Right renal pelvis (tissue), 4 donors: ENCODE measurements at places on chromosomes 4 and X. TPM values are rescaled to one million over a fixed set of nuclear protein-coding genes. Genes with fewer than 3 reads are reported as not detected.
A peak's percentile ranks its signal among the peaks of the same experiment; 100 is the strongest.

DNA sequence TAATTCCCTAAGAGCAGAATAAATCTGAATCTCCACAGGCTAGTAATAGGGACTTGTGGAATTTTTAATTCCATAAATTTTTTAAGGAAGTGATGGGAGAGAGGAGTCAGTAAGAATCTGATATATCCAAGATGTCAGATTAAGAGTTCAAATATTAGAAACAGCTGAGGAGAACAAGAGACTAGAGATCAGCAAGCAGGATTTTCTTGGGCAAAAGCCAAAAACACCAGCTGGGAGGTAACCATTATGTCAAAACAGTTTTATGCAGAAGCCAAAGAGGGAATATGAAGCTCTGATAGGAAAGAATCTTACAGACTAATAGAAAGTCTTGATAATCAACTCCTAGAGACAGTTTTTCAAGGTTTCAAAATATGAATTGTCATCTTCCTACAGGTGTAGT is 72.2 kb upstream of the RBPJ start:
- DNase-seq: peak; percentile 50

DNA sequence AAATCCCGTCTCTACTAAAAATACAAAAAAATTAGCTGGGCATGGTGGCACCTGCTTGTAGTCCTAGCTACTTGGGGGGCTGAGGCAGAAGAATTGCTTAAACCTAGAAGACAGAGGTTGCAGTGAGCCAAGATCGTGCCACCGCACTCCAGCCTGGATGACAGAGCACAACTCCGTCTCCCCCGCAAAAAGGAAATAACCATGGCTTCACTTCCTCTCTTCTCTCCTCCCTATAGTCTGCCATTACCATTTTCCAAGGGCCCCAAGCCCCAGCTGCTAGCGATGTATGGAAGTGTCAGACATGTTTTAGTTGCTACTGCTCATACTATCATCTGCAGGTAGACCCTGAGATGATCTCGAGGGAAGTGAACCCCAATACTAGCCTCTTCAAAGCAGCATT is 177.3 kb upstream of the FAM9B start:
- no peak for DNase-seq

DNA sequence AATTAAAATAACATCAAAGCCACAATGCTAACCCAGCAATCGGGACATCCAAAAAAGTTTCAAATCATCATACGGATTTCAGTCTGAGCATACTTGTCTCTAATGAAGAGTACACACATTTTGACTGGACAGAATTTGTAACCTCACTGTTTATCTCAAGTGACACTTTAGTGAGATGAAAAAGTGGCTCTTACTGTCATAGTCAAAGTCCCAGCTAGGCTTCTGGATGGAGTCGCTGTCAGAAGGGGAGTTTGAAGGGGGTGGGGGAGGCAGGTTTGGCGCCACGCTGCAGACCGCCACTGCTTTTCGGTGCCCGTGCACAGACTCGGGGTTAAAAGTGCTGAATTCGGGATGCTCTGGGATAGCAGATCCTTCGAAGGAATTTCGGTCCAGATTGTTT is 41.0 kb upstream of the MTNR1A start:
- DNase-seq: no peak

DNA sequence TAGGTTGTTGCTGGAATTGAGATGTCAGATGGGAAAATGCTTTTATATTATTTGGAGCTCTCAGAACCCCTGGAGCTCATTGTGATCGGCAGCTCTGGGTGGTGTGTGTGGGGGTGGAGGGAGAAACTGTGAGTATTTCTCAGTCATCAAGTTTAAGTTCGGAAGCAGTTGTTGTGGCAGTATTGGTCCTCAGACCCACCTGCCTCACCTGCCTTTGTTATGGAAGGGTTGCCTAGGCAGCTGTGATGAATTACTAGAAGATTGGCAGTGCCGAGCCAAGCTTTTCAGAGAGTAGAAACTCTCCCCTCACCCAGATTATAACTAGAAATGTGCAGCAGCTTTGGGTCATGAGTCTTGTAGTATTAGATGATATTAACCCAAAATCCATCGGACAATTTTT is 9.5 kb downstream of the IGSF1 start:
- DNase-seq: no peak

DNA sequence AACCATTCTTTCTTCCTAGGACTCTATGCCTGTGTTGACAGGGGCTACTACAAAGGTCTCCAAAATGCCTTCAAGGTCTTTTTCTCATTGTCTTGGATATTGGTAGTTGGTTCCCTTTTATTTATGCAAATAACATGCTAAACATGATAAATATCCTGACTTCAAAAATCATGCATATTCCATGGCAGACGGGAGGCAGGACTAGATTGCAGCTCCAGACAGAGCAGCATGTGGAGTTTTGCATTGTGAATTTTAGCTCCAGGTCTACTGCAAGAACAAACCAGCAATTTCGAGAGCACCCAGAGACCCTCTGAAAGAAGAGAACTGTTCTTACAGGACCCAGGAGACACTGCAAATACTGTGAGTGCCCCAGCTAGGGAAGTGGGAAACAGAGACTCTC is 254.9 kb downstream of the RCHY1 start:
- no peak for DNase-seq

GRCh38 chrX:48958635-48959094 is 1.3 kb upstream of the OTUD5 start:
- DNase-seq: no peak

The BEX2 gene
- 69.1 TPM for polyA plus RNA-seq

DNA sequence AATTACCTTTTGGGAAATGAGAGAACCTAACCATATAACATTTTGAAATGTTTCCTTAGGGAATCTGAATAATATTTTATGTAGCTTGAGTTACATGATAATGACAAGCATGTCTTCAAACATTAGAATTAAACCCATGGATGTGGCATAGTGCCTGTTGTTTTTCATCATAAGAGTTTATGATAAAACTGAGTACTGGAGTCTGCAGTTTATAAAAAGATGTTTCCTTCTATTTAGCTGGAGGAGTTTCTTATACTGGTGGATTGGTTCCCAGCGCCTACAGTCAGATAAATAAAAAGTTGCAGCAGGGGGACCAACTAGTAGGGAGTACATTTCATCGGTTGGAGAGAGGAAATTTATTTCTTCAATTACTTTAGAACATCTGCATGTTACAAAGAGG is 70.1 kb upstream of the PCDH18 start:
- no peak for DNase-seq
